NCI-H2081 treated with DMSO at 0.1 percent for 48 hours (cell line): ENCODE measurements at places on chromosomes 13 and 19.

DNA sequence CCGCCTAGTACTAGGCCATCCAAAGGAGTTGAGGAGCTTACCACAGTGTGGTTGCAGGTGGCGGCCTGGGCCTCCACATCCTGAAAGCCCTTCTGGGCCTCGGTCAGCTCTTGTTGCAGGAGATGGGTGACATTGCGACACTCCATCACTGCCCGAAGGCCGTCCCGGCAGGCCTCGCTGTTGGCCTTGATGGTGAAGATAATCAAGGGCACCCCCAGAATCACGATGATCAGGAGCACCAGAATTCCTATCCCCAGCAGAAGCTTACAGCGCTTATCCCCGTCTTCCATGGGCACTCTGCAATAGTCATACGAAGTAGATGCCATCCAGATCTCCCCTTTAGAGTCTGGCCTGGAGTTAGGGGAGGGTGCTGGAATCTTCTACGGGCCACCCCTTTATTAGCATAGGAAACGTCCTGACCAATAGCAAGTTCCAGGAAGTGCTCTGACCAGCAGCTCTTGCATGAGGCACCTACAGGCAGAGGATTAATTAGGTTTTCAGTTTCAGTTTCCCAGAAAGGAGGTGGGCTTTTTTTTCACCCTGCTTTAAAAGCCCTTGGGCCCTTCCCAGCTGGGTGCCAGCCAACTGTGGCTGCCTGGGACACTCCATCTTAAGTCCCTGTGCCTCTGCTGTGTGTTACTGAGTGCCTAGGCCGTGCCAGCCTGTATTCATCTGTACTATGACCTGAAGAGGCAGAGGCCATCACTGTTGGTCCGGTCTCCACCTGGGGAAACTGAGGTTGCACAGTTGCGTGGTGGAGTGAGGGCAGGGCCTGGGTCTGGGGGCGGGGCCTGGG is at the start of gene BST2:
Gene BST2 (minus strand): TSS at position 381 of the 796 bp plus-strand sequence. CDS start 55 bp downstream, at position 326.
- no peak for DNase-seq

GRCh38 chr19:46530636-46531035 is 35.0 kb upstream of the PNMA8B start:
- DNase-seq = no peak

- DNase-seq = no peak
Measured at GRCh38 chr19:50478901-50479715, 2.5 kb upstream of the GARIN5A start.

- DNase-seq = no peak
Measured at GRCh38 chr19:36514012-36514612, 14.0 kb downstream of the ZNF260 start.

DNA sequence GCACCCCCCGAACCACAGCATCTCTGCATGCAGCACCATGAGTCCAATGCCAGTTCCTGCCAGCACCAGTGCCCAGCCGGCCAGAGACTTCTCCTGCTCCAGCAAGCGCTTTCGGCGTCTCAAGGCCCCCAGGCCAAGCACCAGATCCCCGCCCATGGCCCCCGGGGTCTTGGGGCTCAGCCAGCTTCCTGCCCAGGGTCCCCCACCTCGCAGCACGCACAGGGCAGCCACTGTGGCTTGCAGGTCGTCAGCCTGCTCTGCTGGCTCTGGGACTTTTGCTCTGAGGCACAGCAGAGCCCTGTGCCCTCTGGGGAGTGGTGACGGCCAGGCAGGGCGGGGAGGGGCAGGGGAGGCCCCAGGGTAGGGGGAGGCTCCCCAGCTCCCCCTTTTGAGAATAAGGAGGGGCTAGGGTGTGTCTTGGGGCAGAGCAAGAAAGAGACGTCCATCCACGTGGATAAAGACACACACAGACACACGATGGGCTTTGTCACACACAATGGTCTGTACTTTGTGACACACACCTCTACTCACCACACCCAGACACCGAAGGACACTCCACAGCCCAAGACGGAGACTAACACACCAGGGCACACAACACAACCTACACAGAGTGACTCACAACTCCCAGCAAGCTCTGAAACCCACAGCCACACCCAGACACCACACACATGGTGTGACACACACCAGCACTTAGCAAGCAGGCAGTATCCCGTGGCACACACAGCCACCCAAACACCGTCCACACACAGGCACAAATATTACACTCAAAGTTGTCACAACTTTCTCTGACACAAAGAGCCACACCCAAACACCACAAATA is at the start of gene KCNN4:
Gene KCNN4 (minus strand): TSS at position 268 of the 820 bp plus-strand sequence. CDS start 112 bp downstream, at position 156.
- no peak for DNase-seq
